ENCODE measurements at places on chromosomes 3 and 15.

DNA sequence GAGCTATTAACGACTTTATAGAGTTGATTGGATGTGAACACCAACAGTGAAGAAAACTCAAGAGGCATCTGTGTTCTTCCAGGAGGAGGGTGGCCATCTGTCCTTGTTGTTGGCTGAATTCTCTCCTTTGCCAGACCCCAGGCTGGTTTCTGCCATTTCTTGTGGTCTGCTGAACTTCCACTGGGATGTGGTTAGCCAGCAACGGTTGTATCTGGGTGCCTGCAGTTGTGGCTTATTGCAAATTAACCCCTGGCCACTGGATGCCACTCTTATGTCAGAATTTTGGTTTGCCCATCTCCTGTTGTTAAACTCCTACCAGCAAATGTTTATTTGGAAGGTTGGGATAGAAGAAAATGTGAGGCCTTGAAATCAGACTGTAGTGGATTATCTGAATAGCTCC is 163.6 kb upstream of the TBC1D5 start:
- DNase-seq: no peak

DNA sequence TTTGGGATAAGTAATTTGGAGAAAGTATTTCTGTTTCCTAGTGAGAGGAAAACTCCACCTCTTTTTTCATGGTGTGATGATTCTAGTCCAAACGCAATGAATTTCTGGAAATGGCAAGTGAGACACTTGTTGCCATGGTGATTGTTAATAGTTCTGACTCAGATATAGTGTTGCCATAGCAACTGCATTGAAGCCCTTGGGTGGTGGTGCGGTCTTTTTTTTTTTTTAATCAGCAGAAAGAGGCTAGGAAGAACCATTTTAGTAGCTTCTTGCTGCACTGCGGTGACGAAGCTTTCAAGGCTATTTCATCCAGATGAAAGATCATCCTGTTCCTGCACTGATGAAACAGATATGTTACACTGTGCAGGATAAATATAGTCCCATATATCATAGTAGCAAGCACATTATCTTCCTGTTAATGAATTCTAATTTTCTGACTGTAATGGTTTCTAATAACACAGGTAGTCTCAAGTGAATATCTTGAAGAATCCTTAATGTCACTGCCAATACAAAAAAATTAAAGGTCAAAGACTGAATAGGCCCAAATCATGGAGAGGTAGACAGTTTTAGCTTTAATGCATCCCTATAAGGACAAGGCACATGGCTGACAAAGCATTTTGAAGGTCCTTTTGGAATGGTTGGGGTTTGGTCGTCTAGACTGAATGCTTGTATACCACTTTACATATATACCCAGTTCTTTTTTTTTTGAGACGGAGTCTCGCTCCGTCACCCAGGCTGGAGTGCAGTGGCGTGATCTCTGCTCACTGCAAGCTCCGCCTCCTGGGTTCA is 125.1 kb upstream of the ZBTB20 start:
- no peak for DNase-seq

DNA sequence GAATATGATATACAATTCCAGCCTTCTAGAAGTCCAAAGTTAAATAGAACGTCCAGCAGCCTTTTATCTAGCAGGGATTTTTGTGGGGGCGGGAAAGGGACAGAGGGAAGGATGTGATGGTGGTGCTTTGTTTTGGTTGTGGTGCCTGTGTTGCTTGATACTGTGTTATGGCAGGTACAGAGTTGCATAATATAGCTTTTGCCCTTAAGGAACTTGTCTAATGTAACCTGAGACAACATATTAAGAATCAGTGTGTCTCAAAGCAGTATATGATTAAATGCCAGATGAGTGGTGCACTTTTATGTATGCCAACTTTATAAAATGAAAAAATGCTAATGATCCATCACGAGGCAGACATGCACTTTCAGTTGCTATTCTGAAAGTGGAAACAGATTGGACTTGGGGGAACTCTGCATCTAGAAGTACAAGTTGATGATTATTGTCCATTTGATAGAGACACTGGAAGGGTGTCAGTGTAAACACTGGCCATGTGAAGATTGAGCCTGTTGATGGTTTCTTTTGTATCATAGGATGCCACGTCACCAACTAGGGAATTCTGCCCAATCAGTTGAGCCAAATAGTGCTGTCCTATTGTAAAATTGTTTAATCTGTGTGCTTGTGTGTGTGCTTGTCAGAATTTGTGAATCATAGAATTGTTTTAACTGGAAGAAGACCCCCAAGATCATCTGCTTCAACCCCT is 23.0 kb downstream of the NEO1 start:
- DNase-seq: no peak

DNA sequence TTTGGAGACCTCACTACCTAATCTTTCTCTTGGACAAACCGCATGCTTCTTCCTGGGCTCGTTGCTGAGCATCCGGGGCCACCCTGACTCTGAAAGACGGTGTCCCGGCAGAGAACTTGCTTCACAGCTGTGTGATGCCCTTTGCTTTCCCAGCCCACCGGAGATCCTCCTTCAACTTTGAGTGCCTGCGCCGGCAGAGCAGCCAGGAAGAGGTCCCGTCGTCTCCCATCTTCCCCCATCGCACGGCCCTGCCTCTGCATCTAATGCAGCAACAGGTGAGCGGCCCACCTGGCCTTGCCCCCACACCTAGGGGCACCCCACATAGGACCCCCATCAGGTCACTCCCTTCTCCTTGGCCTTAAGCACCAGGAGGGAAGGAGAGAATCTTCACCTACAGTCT is 37.7 kb downstream of the CHDH start:
- no peak for DNase-seq

GRCh38 chr15:76153241-76154197 is 93.7 kb downstream of the TMEM266 start:
- no peak for DNase-seq

- DNase-seq: no peak
These were observed 155.4 kb downstream of the ADAMTS17 start for GRCh38 chr15:100186366-100186765.

DNA sequence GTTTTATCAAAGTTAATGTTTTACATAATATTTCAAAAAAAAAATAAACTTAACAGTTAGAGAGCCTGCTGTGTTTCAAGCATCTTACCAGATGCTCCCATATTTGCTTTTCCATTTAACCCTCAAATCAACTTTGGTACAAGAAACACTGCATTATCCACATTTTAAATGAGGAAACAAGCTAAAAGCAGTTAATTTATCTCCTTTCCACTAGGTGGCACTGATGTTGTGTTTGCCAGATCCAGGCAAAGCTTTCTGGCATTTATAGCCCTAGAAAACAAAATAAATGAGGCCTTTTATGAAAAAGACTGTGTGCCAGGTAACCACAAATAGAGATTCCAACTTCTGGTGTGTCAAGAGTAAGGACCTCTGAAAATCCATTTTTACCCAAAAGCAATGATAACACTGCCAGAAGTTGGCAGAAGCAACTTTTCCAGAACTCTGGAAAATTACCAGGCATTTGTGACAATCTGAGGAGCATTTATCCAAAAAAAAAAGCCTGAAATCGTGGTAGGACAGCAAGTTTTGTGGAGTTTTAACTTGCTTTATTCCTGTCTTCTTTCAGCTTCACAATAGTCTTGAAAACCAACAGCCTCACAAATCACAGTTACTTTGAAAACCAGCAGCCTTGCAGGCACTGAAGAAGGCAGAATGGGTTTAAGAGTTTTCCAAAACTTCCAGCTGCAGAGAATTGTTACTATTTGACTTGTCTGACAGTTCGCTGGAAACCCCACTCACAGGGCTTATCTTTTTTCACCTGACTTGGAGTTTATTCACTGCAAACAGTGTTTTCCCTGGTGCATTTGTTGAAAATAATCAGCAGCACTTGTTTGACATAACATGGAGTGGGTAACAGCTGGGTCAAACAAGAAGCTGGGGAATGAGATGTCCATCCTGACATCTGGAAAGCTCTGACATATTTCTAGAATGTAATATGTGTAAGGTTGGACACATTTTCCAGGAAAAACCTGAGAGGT is 9.2 kb downstream of the FAM162A start:
- no peak for DNase-seq

GRCh38 chr15:68051109-68051508 is 3.0 kb upstream of the PIAS1 start:
- DNase-seq: no peak

GRCh38 chr3:55604402-55604801 is 117.3 kb upstream of the WNT5A start:
- no peak for DNase-seq

DNA sequence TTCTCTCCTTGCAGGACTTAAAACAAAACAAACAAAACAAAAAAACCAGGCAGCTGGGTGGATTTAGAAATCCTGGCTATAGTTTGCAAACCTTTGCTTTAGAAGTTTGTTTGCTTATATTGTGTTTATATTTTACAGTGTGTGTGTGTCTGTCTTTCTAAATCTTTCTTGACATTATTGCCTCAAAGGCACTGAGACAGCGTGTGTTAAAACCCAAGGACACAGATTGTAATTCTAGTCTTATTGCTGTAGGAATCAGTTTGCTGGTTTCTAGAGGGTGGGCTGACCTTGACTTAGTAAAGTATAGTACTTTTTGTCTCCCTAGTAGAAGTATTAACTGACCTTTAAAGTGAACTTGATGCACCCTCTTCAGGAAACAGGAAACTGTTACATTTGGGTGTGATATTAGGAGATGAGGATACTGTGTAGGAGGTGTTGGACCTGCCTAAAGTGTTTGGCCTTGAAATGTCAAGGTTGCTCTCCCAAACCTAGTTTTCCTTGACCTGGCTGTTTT is 71.0 kb downstream of the TCF12 start:
- DNase-seq: no peak

GRCh38 chr15:92400980-92401787 is 7.5 kb downstream of the ST8SIA2 start:
- no peak for DNase-seq

GRCh38 chr3:130395916-130396315 is 50.4 kb downstream of the COL6A5 start:
- DNase-seq: no peak

GRCh38 chr3:108093616-108094015 is 2.8 kb upstream of the CD47 start:
- DNase-seq: peak; percentile 29

- DNase-seq: no peak
These were observed 124.8 kb upstream of the ABI3BP start for GRCh38 chr3:101117980-101118379.

DNA sequence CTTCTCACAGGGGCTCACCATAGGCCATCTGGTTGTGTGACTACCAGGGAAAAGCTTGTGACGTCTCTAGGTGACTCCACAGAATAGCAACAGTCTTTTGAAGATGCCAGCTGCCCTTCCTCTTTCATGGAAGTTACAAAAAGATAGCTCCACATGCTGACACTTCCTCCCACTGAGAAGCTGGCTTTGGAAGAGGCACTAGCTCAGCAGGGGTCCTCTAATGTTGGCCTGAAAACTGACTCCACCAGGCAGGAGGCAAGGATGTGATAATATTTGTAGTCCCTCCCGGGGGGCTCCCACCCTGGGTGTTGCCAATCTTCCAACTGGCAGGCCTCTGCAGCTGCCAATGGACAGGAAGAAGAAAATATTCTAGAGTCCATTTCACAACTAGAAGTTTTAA is 343.5 kb downstream of the NEK10 start:
- no peak for DNase-seq

DNA sequence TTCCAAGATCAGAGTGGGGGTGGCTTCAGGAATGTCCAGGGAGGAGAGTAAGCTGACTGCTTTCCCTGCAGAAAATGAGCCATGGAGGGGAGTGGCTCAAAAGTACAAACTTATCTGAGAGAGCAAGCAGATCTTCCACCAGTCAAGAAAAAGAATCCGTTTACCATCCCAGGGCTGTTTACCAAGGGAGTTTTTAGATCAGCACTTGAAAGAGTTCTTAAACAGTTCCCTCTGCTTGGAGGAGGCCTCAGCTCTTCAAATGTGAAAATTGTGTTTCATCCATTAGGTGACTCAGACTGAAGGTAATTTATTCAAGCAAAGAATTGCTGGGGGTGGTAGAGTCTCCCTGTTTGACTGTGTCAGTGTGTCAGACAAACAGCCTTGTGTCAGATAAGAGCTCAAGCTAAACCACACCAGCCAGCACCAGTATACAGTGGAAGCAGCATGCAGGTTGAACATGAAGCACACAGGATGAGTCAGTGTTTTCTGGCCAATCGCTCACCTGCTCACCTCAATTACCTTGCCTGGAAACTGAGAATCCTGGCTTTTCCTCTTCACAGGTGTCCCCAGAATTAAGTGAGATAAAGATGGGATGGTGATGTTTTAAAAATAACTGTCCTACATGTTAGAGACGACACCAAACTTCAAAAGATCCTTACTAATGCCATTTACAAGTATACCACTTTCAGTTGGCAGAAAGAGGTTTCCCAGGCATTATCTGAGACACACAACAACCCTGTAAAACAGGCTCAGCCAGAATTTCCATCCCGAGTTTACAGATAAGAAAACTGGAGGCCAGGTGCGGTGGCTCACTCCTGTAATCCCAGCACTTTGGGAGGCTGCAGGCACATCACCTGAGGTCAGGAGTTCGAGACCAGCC is 21.7 kb downstream of the SH3BP5 start:
- no peak for DNase-seq

DNA sequence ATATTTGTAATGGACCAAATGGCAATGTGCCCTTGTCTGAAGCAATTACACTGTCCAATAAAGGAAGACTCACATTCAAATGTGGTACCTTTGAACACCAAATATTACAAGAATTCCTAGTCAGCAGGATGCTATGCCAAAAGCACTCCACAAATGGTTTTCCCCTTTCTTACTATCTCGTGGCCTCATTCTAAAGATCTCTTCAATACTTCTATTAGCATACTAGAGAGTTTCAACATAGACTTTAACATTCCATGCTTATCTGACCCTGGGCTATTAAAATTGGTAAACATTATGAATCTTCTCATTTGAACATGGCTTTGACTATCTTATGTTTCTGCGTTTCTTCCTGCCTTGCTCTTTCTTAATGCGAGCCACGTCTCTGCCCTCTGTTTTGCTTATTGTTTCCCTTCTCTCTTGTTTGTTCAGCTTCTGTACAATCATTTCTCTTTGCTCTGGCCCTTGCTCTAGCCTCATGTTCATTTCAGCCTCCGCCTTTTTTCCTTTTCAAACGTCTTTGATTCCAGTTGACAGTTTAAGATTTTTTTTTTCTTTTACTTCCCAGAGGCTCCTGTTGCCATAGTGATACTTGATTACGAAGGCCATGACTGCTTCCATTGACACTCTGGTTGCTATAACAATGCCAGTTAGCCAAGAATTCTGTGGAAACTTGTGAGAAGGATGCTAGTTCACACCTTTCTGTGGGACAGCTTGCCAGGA is 49.5 kb upstream of the SLC9A9 start:
- no peak for DNase-seq

GRCh38 chr15:36359286-36359685 is 220.1 kb upstream of the CDIN1 start:
- DNase-seq: no peak
